ENCODE measurements at places on chromosomes 2 and 18.

DNA sequence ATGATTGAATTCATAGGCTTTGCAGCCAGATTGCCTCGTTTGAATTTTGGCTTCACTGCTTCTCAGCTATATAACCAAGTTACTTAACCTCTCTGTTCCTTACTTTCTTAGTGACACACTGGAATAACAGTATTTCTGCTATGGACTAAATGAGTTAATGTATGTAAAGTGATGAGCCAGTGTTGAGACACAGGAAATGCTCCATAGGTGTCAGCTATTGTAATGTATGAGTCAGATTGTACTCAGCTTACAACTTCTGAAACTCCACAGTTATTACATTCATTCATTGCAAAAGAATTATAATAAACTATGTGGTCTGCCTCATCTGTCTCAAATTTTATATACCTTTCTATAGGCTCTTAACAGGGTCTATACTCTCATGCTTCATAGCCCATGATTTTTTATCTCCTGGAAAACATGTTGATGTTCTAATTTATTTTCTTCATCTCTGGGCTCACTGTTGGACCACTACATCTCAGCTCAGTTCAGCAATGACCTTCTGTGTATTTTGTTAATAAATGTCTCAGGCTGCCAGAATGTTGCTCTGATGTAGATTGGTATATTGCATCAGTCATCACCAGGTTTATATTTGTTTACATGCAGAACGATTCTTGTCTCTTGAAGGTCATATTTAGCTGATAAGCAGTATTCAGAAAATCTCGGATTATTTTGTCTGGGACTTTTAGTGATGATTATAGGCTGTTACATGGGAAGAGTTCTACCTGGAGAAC lies 76.2 kb downstream of the MAP3K20 start:
- DNase-seq: peak; percentile 10

- peak; percentile 71 for DNase-seq
Measured at GRCh38 chr2:85705680-85706039, 11.5 kb downstream of the GNLY start.

DNA sequence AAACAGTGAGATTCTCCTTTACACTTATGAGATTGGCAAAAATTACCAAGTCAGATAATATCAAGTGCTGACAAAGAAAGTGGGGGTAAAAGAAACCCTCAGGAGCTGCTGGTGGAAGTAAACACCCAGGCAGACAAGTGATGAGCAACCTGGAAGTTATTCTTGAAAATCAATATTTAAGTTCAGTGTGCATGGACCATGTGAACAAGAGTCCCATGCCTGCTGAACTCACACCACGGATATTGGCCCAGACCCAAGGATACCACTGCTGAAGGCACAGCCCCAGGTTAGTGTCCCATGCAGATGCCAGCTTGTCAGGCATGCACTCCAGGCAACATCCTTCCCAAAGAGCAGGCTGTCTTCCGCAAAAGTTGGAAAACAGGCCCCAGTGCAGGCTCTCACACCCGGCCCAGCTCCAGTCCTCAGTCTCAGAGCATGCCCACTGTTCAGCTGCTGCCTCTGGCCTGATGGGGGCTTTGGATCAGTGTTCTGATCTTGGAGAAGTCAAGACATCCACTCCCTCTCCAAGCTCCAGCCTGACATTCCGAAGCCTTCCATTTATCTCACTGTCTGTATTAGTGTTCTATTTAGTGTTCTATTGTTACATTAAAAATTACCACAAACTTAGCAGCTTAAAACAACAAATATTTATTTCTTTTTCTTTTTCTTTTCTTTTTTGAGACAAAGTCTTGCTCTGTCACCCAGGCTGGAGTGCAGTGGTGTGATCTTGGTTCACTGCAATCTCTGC lies 70.0 kb downstream of the HS1BP3 start:
- no peak for DNase-seq

DNA sequence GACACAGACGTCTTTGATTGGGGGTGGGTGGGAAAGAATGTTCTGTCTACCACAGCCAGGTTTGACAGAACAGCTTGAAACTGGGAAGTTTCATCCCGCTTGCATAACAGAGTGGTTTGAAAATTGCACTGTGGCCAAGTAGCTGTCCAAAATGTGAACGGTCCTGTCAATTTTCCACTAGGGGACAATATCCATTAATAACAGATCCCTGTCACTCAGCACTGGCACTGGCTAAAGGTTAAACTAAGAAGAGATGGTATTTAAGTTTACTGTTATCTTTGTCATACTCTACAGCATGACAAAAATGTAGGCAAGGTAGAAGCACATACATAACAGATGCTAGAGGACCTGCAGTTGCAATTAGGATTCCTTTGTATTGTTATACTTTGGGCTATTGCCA lies 55.6 kb upstream of the ACMSD start:
- DNase-seq: peak; percentile 7

GRCh38 chr2:236919209-236919608 lies 166.5 kb upstream of the COPS8 start:
- DNase-seq: peak; percentile 16

DNA sequence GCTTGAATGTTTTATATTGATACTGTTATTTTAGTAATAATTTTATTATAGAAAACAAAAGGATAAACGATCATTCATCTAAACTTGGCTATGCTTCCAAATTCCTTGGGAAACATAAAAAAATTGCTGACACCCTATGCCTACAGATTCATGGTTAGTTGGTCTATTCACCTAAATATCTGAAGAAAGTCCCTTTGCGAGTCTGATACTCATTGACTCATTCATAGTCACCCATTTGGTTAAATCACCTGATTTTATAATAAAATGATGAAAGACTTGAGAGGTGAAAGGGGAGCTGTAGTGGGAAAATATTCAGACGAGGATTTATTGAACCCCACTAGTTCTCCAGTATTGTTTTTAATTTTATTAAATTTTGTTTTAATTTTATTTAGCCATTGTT lies 112.0 kb downstream of the PTPN4 start:
- no peak for DNase-seq

DNA sequence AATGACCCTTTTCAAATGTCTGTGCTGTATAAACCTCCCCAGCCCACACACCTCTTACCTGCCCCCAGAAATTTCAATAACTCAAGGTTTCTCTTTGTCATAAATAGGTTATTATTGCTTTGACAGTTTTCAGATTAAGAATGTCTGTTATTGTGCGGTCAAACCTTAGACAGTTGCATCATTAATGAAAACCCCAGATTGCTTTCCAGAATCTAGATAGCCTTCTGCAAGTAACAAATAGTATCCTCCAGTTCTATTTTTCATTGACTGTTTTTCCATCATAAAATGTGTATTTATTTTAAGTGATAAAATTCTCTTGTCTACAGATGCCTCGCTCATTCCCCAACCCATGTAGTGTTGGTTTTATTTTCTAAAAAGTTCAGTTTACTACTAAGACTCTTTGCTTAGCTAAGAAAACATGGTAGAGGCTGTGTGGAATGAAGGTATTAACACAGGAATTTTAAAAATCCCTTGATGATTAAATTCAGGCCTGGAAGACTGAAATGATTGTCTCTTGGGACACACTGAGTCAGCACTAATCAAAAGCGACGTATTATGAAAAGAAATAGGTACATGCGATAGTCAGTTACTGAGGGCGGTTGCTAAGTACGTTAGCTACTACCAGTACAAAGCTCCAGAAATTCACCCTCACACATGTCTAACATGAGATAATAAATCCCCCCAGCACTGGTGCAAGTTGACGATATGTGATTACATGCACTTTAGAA lies 38.4 kb upstream of the ITGAV start:
- DNase-seq: no peak

GRCh38 chr18:22009242-22009641 lies 160.1 kb upstream of the GATA6 start:
- DNase-seq: no peak

GRCh38 chr2:64860936-64861335 lies 128.3 kb upstream of the SLC1A4 start:
- no peak for DNase-seq

DNA sequence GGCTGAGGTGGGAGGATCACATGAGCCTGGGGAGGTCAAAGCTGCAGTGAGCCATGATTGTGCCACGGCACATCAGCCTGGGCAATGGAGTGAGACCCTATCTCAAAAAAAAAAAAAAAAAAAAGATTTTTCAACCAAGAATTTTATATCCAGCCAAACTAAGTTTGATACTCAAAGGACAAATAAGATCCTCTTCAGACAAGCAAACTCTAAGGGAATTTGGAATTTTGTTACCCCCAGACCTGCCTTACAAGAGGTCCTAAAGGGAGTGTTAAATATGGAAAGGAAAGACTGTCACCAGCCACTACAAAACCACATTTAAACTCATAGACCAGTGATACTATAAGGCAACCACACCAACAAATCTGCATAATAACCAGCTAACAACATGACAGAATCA lies 67.5 kb downstream of the WDPCP start:
- no peak for DNase-seq

DNA sequence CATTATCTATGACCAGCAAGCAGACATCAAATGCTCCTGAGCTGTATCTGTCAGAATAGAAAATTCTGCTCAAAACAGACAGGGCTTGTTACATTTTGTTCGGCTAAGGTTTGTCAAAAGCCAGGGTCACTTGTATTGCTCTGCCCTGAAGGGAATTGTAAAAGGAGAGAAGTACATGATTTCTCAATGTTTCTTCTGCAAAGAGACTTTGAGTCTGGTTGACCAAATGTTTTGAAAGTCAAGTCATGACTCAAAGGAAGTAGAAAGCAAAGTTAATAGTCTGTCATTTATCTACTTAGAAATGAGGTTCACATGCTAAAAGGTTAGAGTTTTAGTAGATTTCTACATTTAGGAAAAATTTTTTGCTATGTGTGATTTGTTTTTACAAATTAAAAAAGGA lies 1624.1 kb upstream of the ZEB2 start:
- DNase-seq: no peak

DNA sequence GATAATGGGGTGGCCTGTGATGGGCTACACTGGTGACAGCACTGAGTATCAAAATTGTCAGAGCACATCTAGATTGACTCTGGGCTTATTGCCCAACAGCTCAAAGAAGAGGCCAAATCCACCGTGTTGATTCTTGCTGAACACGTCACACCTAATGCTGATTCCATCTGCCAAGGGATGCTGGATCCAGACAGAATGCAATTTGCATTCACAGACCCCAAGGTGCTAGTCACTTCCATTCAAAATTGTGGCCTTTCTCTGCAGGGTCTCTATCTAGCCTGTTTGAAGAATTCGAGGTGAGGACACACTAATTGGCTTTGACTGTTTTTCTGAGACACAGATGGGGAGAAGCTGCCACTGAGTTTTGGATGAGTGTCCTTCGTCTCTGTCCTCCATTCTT lies 13.5 kb upstream of the GPR39 start:
- DNase-seq: no peak

DNA sequence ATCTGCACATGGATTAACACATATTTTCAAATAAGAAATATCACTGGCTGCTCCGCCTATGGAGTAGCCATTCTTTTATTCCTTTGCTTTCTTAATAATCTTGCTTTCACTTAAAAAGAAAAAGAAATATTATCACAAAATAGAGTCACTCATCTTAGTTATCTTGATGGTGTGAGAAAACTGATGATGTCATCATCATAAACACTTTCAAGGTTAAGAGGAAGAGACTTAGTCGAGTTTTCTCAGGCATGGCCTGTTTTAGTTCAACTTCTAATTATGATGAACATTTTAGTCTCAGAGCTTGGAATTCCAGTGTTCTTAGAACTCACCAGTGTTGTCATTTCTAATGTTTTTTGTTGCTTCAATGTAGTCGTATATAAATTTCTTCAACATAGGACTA lies 506.1 kb downstream of the PTPRM start:
- no peak for DNase-seq

DNA sequence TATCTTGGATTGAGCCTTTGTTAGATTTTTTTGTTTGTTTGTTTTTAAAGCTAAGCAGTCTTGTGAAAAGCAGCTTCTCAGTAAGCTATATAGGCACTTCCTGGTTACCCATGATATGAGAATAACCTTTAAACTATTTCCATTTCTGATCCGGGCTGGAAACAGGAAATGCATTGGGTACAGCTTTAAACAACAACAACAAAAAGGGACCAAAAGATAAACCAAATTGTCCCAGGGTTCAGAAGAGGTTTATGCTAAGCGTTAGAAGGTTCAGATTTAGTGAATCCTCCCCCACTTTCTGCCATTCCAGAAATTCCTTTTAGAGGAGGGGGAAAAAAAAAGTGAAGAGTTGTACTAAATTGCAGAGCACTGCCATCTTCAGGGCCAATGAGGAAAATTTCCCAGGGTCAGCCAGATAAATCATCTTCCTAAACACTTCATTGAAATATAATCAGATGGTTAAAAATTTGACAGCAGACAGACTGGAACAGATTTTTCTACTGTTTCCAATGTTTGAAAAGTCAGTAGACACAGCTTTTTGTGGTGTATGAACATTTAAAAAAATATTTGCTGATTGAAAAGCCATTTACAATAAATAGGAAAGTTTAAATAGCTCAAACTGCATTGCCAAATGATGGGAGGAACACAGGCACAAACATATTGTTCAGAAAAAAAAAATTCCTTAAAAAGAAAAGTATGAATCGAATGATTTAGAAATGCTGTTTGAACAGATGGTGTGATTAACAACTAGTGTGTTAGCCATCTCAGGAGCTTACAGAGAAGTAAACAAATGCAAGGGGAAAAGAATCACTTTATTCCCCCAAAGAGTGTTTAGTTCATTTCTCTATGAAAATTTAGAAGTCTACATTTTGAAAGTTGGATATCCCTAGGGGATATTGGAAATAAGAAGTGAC lies 189.9 kb upstream of the TANK start:
- DNase-seq: peak; percentile 27

- no peak for DNase-seq
Measured at GRCh38 chr2:11546072-11546471, 12.2 kb downstream of the GREB1 start.

- DNase-seq: peak; percentile 7
Measured at GRCh38 chr2:137886083-137886831, 78.0 kb upstream of the HNMT start.

- no peak for DNase-seq
Measured at GRCh38 chr2:27006602-27007415, 26.0 kb upstream of the TMEM214 start.

DNA sequence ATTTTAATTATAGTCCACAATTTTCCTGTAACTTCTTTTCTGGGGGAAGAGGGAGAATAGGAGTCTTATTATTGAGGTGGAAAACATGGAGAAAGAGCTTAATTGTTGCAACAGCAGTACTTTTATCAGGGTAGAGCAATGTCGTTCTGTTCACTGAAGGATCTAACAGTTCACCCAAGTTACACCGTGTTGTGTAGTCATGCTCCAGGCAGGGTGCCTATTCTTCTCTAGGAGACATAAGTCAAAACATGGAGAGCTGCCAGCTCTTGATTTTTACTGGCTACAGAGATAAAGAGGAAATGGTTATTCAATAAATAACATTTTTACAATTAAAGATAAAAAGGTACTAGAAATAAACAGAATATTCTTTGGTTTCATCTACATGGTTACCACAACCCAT lies 594.3 kb upstream of the NETO1 start:
- peak; percentile 69 for DNase-seq

DNA sequence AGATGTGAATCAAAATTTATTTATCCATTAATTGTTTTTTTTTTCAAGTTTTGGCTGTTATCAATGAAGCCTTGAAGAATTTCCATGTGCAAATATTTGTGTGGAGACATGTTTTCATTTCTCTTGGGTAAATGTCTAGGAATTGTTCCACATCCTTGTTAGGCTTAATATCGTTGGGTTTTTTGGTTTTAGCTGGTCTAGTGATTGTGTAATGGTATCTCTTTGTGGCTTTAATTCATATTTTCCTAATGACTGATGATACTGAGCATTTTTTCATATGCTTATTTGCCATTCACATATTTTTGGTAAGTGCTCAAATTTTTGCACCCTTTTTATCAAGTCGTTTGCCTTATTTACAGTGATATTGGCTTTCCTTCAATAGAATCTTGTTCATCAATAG lies 250.3 kb upstream of the EPHA4 start:
- DNase-seq: no peak
